ENCODE measurements at places on chromosomes 12 and 14. TPM values are rescaled to one million over a fixed set of nuclear protein-coding genes. Genes with fewer than 3 reads are reported as not detected.
A peak's percentile ranks its signal among the peaks of the same experiment; 100 is the strongest.

The CDCA3 gene
- 56.5 TPM for total RNA-seq

The DUSP16 gene
- total RNA-seq: 46.6 TPM

The CCDC197 gene
- total RNA-seq: not detected

The DDX11 gene
- total RNA-seq: 40.8 TPM

The ACSS3 gene
- total RNA-seq: 86.3 TPM

The RAD51B gene
- 7.0 TPM for total RNA-seq

The NTS gene
- total RNA-seq: 0.13 TPM

The CPM gene
- not detected for total RNA-seq

The MUCL1 gene
- total RNA-seq: not detected

The JDP2 gene
- 8.9 TPM for total RNA-seq

The ADAMTS20 gene
- total RNA-seq: not detected

The TAS2R30 gene
- 5.2 TPM for total RNA-seq

The LBHD2 gene
- total RNA-seq: 0.72 TPM

DNA sequence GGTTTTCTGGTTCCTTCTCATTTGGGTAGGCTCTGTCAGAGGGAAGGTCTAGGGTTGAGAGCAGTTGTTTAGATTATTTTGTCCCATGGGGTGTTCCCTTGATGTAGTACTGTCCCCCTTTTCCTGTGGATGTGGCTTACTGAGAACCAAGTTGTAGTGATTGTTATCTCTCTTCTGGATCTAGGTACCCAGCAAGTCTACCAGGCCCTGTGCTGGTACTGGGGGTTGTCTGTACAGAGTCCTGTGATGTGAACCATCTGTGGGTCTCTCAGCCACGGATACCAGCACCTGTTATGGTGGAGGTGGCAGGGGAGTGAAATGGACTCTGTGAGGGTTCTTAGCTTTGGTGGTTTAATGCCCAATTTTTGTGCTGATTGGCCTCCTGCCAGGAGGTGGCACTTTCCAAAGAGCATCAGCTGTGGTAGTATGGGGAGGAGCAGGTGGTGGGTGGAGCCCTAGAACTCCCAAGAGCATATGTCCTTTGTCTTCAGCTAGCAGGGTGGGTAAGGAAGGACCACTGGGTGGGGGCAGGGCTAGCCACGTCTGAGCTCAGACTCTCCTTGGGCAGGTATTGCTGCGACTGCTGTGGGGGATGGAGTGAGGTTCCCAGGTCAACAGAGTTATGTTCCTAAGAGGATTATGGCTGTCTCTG, 179.3 kb upstream of the BTG1 start:
- H3K27me3 ChIP-seq: no peaks in the 10 kb centered on the region
- no peaks in the 10 kb centered on the region for H3K36me3 ChIP-seq
- H3K4me1 ChIP-seq: no peaks in the 10 kb centered on the region
- DNase-seq: no peak
- no peak overlapping the region for H3K27ac ChIP-seq
- no peak overlapping the region for H3K4me3 ChIP-seq

DNA sequence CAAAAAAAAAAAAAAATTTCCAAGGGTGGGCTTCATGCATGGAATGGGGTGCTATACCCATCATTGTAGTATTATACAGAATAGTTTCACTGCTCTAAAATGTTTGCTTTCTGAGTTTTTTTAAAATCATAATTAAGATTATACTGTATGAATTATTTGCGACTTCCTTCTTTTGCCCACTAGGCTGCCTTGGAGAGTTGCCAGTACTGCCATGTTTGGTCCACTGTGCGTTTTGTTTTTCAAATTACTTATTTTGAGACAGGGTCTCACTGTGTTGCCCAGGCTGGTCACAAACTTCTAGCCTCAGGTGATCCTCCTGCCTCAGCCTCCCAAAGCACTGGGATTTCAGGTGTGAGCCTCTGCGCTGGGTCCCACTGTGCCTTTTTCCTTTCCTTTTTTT, 19.9 kb downstream of the PLBD2 start:
- H3K36me3 ChIP-seq: peaks cover 8% of the 10 kb centered on the region
- H3K27me3 ChIP-seq: no peaks in the 10 kb centered on the region
- no peak for DNase-seq

DNA sequence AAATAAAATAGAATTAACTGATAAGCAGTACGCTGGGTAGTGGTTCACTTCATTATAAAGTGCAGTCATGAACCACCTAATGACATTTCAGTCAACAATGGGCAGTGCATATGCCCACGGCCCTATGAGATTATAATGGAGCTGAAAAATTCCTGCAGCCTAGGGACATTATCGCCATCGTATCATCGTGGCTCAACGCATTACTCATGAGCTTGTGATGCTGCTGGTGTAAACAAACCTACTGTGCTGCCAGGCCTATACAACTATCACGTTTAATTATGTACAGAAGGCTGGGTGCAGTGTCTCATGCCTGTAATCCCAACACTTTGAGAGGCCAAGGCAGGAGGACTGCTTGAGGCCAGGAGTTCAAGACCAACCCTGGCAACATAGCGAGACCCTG, 62.3 kb upstream of the TMEM263 start:
- no peak overlapping the region for H3K4me3 ChIP-seq
- no peak for DNase-seq
- no peaks in the 10 kb centered on the region for H3K4me1 ChIP-seq
- no peaks in the 10 kb centered on the region for H3K27me3 ChIP-seq
- no peak overlapping the region for H3K27ac ChIP-seq
- no peaks in the 10 kb centered on the region for H3K36me3 ChIP-seq

- no peak overlapping the region for H3K27ac ChIP-seq
- no peak for DNase-seq
- peaks cover 8% of the 10 kb centered on the region for H3K27me3 ChIP-seq
- no peaks in the 10 kb centered on the region for H3K36me3 ChIP-seq
These were observed 36.8 kb upstream of the TUBA1A start for GRCh38 chr12:49225576-49226166.

- peaks cover 28% of the 10 kb centered on the region for H3K4me1 ChIP-seq
- H3K27me3 ChIP-seq: no peaks in the 10 kb centered on the region
- no peak for DNase-seq
- no peak overlapping the region for H3K4me3 ChIP-seq
- no peak overlapping the region for H3K27ac ChIP-seq
- no peaks in the 10 kb centered on the region for H3K36me3 ChIP-seq
These were observed 154.3 kb downstream of the STXBP6 start for GRCh38 chr14:24895622-24896021.

GRCh38 chr12:3882896-3883564, 9.8 kb upstream of the PARP11 start:
- H3K36me3 ChIP-seq: no peaks in the 10 kb centered on the region
- H3K4me1 ChIP-seq: 0 out of 2 replicates have a peak, but pooled peaks cover 6% of the 10 kb centered on the region
- no peak overlapping the region for H3K27ac ChIP-seq

GRCh38 chr12:76962099-76962498, 83.3 kb upstream of the CSRP2 start:
- H3K4me1 ChIP-seq: no peaks in the 10 kb centered on the region
- no peak overlapping the region for H3K4me3 ChIP-seq
- no peaks in the 10 kb centered on the region for H3K36me3 ChIP-seq
- DNase-seq: no peak
- H3K27ac ChIP-seq: no peak overlapping the region
- peaks cover 6% of the 10 kb centered on the region for H3K27me3 ChIP-seq

- H3K4me1 ChIP-seq: 0 out of 2 replicates have a peak, but pooled peaks cover under 1% of the 10 kb centered on the region
- H3K27ac ChIP-seq: no peak overlapping the region
- H3K27me3 ChIP-seq: no peaks in the 10 kb centered on the region
- no peak for DNase-seq
These were observed 32.2 kb downstream of the SH2B3 start for GRCh38 chr12:111437816-111438454.

- no peaks in the 10 kb centered on the region for H3K27me3 ChIP-seq
- DNase-seq: peak; percentile 56
- peaks cover 58% of the 10 kb centered on the region for H3K4me1 ChIP-seq
- peaks cover 7% of the 10 kb centered on the region for H3K36me3 ChIP-seq
- H3K27ac ChIP-seq: no peak overlapping the region
These were observed 792 bp upstream of the CHD4 start for GRCh38 chr12:6607751-6608591.

GRCh38 chr12:43284486-43285158, 267.4 kb downstream of the ADAMTS20 start:
- no peaks in the 10 kb centered on the region for H3K4me1 ChIP-seq
- no peaks in the 10 kb centered on the region for H3K27me3 ChIP-seq
- DNase-seq: no peak
- H3K27ac ChIP-seq: no peak overlapping the region
- no peak overlapping the region for H3K4me3 ChIP-seq

DNA sequence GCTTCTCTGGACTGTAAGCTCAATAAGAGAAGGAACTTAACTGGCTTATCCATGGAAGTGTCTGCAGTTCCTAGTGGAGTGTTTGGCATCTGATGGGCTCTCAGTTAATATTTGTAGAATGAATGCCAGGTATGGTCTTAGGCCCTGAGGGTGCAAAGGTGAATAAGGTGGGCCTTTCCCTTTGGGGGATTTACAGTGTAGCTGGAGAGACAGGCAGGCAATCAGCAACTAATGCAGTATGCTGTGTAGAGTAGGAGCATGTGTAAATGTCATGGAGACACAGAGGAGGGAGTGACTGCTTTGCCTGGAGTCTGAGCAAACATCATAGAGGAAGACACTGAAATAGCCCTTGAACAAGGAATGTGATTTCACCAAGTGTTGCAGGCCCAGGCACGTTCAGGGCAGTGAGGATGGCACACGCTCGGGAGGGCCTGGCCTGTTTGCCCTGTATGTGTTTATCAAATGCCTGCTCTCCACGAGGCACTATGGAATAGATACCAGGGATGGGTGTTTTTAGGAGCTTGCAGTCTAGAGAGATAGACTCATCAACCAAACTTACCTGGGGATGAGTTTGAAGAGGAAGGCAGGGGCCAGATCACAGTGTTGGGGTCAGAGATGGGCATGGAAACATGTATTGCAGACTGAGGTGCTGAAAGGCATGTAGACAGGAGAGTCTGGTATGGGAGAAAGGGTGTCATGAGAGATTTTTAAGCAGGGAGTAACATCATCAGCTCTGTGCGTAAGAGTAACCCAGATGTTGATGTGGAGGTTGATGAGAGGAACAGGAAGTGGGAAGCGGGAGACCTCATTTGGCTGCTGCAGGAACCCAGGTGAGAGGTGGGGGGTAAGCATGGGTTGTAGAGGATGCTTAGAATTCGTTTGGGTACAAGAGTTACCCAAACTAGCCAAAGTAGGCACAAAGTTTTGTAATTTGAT, 54.1 kb downstream of the PLXNC1 start:
- H3K4me3 ChIP-seq: no peak overlapping the region
- H3K27ac ChIP-seq: peak overlapping the region; percentile 2
- H3K36me3 ChIP-seq: no peaks in the 10 kb centered on the region
- H3K4me1 ChIP-seq: peaks cover 60% of the 10 kb centered on the region
- H3K27me3 ChIP-seq: no peaks in the 10 kb centered on the region

DNA sequence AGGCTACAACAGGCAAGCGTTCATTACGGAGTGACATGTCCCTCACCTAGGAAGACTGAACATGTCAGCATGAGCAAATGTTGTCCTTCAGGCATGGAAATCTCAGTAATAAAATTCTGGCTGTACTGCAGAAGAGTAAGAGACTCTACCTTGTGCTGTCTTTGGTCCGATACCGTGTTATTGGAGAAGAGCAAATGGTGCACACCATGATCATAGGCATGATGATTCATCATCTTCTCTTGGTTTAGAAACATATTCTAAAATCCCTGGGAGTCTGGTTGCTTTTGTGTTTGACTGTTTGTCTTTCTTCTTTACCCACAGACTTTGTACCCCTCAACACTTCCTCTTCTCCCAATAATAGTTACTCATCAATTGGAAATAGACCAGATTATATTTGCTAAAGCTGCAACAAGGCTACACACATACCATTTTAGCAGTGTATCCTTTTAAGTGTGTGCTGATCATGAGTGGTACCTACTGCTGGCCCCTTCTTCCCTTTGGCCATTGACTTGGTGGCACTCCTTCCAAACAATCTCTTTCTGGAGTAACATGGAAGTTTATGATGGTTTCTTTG, 93.5 kb downstream of the RTN1 start:
- peaks cover 27% of the 10 kb centered on the region for H3K4me1 ChIP-seq
- H3K27me3 ChIP-seq: no peaks in the 10 kb centered on the region
- peak; percentile 67 for DNase-seq

GRCh38 chr14:105204206-105204930, 23.3 kb upstream of the NUDT14 start:
- no peak for DNase-seq
- no peak overlapping the region for H3K4me3 ChIP-seq
- H3K4me1 ChIP-seq: peaks cover 21% of the 10 kb centered on the region
- no peak overlapping the region for H3K27ac ChIP-seq

DNA sequence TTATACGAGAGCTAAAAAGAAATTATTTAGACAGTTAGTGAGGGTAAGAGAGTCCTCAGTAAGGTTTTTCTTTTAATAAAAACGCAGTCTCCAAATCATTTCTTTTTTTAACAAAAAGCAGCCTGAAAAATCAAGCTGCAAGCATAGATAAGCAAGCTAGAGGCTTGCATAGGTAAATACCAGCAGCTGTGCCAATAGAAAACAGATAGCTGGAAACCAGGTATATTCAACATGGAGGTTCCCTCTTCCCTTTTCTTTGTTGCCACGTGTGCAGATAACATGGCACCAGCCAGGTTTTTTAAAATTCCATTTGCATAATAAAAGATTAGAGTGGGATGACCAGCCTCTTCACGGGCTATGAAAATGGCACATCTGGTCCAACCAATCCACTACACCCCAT, 6.1 kb upstream of the PRKAB1 start:
- H3K36me3 ChIP-seq: no peaks in the 10 kb centered on the region
- DNase-seq: no peak
- no peak overlapping the region for H3K27ac ChIP-seq
- H3K27me3 ChIP-seq: no peaks in the 10 kb centered on the region
